ENCODE measurements at places on chromosomes 1 and 21.

DNA sequence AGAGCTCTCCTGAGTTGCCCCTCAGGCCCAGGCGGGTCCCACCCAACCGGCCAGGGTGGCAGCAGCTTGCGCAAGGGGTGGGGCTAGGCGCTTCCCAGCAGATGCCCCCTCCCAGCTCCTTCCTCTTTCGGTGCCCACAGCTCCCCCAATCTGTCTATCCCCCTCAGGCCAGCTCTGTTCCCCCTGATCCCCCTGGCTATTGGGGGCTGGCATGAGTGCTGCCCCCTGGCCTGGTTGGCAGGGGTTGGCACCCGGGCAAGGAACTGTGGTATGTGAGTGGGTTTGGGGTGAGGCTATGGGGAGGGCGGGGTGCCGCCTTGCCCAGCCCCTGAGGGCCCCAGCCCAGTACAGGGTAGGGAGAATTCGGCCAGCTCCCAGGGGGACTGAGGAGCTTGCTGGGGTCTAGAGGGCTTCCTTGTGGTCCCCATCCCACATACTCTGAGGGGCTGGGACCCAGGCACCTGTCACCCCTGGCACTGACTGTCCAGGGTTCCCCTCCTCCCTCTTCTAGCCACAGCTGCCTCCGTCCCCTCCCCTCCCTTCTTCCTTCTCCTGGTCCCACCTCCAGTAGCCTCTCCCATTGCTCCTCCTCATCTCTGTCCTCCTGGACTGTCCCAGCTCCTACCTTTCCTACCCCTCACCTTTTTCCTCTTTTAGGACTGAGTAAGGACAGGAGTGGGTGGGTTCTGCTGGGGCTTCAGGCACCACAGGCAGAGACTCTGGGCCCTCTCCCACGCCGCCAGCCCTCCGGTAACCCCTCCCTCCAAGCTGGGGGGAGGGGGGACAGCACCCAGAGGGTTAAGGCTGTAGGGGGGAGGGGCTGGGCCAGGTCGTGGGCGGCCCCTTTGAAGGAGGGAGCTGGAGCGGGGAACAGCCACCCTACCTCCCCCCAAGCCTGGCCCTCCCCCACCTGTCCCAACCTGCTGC is 5.7 kb downstream of the ZBTB7B start:
- no peak for DNase-seq

DNA sequence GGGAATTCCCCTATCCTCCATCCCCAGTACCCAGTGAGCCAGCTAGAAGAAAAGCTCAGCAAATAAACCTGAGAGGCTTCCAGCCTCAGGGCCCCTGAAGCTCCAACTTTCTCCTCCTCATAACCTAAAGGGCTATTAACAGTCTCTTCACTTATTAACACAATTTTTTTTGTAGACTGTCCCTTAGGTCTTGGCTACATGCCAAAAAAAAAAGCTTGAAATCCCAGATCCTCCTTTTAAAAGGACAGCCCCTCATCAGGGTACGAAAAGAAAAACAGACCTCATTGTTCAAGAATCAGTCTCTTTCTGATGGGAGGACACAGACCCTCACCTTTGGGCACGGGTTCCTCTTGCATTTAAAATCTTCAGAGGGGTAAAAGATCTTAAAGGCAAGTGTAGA is 72.8 kb upstream of the CD1D start:
- no peak for DNase-seq

- no peak for DNase-seq
These were observed at the start of gene NR1I3 for GRCh38 chr1:161238039-161238473. Gene NR1I3 (minus strand): TSS chr1:161238203. CDS start chr1:161236565, 1,638 bp downstream.

- no peak for DNase-seq
These were observed 57.7 kb upstream of the F3 start for GRCh38 chr1:94599095-94599813.

GRCh38 chr1:228370439-228370940 is 36.1 kb downstream of the TRIM11 start:
- DNase-seq: no peak

- no peak for DNase-seq
These were observed 298 bp downstream of the SSBP3 start for GRCh38 chr1:54405898-54406293.

- DNase-seq: no peak
These were observed 101.4 kb upstream of the VAMP3 start for GRCh38 chr1:7669559-7670311.

GRCh38 chr1:14945132-14946010 is 208.2 kb upstream of the TMEM51 start:
- no peak for DNase-seq

DNA sequence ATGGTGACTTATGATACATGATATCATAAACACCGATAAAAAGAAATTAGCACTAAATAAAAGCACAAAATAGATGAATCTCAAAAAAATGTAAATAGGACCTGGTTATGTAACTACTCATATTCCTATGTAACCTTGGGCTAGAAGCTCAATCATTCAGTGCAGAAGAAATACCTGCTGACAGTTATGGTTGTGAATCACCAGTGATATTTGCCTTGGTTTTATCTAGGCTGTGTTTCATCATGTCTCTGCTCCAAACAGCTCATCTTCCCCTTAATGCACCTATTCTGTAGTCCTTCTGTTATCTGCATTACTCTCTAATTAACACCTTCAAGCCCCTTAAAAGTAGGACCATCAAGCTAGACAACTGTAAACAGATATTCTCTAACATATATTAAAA is 16.3 kb upstream of the PIGC start:
- DNase-seq: no peak

- DNase-seq: peak; percentile 81
These were observed 14.3 kb upstream of the SEC16B start for GRCh38 chr1:177984136-177984525.

- DNase-seq: no peak
These were observed 30.5 kb upstream of the ZNF496 start for GRCh38 chr1:247362153-247362552.

DNA sequence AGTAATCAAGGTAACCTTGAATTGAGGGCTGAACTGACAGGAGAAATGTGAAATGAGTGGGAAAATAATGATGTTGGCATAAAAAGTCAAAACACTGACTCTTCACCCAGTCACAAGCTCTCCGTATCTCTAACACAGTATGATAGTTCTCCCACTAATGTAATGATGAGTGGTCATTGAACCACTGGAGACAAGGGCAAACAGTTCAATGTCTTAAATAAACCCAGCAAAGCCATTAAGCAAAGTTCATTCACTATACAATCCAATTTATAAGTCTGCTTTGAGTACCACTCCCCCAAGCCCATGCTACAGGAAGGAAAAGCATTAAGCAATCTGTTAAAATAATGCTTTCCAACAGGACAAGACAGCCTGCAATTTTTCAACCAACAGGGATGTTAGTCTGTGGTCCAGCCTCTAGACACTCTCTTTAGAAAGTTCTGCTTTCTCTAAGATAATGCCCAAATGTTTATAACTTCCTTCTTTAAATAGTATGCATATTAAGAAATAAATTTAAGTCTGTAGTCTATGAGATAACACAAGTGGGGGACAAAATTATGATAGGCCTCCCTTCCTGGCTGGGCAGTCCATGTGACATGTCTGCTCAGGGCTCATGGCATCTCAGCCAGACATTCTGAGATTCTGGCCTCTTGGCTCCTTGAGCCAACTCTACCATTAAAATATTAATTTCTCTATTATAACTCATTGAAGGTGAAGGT is 25.5 kb upstream of the DDAH1 start:
- no peak for DNase-seq

DNA sequence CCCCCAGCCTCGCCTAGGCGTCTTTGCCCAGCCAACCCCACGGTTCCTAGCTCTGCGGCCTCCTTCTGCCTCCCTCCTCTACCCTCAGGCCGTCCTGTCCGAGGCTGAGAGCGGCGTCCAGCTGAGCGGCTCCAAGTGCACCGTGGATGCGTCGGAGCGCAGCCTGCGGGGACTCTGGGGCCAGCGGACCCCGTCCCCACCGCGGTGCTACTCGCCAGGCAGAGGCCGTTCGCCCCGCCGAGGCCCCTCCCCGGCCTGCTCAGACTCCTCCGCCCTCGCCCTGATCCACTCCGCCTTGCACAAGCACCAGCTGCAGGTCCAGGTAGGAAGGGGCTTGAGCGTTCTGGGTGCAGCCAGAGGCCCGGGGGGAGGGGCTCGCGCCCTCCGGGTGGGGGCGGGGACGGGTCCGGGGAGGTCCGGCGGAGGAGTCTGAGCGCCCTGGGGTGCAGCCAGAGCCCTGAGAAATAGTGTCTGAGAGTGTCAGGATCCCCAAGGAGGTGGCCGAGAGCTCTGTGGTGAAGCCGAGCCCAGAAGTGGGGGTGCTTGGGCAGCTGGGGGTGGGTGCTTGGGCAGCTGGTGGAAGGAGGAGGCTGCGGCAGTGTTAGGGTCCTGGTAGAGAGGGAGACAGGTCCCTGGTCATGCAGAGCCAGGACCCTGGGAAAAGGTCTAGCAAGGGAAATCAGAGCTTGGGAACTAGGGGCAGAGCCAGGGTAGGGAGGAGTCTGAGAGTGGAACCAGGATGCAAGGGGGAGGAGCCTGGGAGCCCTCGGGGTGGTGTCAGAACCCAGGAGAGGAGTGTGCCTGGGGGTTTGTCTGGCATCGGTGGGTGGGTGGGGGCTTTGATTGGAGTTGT is 3.2 kb upstream of the NBPF3 start:
- no peak for DNase-seq

- no peak for DNase-seq
These were observed 27.7 kb upstream of the SLC5A9 start for GRCh38 chr1:48194801-48195200.

DNA sequence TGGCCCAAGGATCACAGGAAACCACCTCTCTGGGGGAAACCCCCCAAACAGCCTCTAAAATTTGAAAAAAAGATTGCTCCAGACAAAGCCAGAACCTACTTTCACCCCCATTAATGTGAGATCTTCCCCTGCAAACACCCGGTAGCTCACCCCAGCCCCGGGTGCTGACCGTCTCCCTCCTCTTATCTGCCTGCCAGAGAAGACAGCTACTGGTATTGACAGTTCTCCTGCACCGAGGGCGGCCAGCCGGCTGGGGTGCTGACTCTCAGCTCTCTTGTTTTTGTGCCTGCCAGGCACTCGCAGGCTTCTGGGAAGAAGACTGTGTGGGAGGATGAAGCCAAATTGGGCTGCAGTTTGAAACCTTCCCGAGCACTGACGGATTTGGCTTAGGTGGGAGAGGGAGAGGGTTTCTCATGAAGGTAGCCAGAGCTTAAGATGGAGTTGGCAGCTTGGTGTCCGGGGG is 48.2 kb downstream of the RASSF5 start:
- no peak for DNase-seq

GRCh38 chr1:207752456-207752998 is 673 bp downstream of the CD46 start:
- DNase-seq: no peak

DNA sequence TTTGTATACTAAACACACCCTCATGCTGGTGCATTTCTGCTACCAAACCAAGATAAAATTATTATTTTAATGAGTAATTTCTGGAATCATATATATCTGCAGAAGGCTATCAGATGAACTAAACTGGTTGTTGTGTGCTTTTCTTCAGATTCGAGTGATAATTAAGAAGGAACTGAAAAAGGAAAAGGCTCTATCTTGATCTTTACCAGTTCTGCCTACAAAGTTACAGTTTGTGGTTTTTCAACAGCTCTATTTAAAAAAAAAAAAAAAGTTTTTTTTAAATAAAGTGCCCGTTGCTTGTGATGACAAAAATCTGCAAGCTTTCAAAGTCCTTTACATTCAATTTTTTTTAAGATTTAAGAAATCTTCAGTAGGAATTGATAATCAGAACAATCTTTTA is 13.6 kb downstream of the DENND1B start:
- DNase-seq: no peak

GRCh38 chr1:7300893-7301663 is 470.0 kb upstream of the VAMP3 start:
- DNase-seq: no peak

DNA sequence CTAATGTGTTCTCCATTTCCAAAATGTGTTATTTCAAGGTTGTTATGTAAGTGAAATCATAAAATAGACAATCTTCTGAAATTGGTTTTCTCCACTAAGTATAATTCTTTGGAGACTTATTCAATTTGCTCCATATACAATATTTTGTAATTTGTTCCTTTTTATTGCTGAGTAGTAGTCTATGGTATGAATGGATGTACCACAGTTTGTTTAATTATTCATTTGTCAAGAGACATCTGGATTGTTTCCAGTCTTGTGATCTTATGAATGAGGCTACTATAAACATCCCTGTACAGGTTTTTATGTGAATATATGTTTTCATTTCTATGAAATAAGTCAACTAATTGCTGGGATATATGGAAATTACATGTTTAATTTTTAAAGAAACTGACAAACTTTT is 652.6 kb upstream of the PLXNA2 start:
- DNase-seq: no peak

DNA sequence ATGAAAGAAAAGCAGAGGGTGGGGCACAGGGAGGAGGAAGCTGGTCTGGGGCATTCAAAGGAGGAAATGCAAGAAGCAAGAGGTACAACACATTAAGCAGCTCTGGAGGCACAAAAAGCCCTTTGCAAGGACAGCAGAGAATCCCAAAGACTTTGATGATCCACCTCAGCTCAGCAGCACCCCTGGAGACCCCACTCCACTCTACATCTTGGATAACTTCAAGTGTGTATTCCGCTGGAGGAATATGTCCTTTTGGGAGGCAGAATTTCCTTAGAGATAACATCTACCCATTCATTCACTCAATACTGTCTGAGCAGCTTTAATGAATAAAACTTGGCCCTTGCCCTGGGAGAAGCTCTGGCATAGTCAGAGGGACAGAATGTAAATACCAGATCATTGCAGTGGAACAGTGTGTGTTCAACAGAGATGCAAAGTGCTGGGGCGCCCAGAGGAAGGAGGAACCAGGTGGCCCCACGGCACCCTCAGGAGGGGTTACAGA is 599.7 kb downstream of the KIF26B start:
- no peak for DNase-seq

DNA sequence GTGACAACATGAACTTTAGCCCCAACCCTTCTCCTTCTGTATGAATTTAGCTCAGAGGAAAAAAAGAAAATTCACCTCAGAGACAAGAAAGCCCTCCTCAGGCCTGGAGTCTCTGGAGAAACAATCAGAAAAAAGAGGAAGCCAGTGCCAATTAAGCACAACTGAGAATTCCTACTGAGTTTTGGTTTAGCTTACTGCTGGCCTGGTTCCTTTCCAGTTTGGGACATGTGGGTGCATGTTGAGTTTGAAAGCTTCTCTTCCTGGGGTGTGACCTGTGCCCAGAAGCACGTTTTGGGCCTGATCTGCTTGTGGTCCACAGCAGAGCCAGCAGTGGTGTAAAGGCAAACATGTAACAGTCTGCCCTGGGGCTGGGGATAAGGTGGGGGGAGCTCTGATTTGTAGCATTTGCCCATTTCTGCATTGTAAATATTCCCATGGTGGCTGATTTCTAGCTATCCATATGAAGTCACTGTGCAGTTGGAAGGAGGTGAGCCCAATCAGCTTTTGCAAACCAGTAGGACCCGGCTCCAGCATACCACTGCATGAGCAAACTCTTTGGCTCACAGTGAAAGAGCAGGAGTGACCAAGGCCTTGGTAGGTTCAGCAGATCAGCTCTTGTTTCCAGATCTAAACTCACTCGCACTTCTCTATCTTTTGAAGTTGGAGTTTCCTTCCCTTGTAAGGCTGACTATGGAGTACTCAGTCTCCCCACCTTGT is 4.7 kb upstream of the THEM5 start:
- no peak for DNase-seq

DNA sequence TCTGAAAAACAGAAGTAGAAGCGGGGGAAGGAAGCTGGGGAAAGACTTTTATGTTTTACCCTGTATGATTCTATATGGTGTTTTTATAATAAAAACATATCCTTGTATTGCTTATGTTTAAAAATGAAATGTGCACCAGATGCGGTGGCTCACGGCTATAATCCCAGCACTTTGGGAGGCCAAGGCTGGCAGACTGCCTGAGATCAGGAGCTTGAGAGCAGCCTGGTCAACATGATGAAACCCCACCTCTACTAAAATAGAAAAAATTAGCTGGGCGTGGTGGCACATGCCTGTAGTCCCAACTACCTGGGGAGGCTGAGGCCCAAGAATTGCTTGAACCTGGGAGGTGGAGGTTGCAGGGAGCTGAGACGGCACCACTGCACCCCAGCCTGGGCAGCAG is 155.4 kb downstream of the SMYD3 start:
- no peak for DNase-seq
